ENCODE measurements at places on chromosomes 4 and X.
A peak's percentile ranks its signal among the peaks of the same experiment; 100 is the strongest.

DNA sequence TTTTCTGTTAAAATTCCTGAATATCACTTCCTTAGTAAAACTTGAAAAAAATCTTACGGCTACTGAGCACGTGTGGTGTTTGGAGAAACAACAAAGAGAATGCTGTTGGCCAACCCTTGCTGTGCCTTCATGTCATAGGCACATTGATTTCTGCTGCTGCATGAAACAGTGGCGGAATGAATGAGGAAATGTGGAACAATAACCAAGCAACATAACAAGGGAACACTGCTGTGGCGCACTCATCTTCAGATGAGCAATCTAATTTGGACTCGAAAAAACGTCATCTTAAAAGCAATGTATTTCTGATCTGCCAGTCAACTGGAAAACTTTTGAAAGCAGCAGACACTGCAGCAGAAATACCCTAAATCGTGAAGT lies 51.4 kb downstream of the PROM1 start:
- DNase-seq = no peak

DNA sequence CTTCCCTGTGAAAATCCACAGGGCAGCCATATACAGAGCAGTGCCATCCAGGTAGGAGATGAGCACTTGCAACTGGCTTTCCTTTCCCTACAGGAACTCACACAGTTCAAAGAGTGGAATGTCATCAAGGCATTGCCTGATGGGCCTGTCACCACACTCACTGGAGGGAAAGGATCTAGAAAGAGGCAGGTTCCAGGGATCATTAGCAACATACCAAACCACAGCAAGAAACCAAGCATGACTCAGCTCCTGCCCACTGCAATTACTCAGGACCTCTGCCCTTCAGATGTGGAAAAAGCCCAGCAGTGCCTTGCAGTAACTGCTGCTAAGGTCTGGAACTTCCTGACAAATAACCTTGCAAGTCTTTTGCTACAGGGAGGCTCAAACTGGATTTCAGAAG lies 101.2 kb downstream of the ZNF674 start:
- DNase-seq = no peak

DNA sequence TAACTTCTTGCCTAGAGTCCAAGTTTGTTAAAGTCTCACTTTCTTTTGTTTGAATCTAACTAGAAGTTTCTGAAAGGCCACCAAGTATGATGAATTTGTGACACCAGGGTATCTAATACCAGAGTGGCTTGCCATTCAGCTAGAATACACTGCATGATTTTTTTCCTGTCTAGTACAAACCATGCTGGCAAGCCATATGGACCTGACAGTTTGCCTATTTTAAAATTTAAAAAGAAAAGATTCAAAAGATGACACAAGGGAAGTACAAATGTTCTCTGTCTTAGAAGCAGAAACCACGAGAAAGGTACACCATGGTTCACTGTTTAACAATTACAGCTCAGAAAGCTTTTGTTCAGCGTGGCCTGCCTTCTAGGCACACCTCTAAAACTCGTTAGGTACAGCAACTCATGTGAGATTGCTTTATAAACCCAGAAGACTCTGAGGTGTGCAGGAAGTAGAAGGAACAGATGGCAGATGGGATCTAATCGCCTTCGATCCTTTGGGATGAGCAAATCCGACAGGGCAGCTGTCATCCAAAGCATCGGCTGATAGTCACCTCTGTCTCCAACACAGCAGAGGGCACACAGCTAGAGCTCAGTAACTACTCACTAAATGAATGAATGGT lies 35.4 kb upstream of the CENPU start:
- no peak for DNase-seq

GRCh38 chr4:5082376-5082775 lies 31.1 kb downstream of the STK32B start:
- no peak for DNase-seq

DNA sequence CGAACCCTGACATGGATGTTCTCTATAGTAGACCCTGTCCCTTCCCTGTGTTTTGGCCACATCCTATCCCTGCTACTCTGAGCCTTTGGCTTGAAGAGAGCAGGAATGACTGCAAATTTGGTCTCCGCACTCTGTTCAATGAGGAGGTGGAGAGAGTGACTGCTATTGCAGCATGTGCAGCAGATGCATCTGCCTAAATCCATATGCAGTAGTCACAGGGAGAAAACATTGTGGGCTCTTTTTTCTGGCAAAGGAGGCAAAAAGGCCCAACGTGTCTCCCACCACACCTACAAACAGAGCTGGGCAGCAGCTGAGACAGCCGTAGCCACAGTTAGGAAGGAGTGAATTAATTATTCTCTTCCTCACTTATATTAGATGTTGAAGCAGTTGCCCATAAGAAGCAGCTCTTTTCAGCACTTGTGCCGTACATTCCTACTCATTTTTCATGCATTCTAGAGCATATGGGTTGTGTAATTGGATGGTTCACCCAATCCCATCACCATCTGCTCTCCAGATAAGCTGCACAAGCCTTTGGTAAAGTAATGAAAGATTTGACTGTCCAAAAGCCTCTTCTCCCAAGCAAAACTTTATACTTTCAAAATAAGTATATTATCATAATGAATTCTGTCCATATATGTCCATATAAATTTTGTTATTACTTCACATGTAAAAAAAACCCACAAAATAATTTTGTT lies 147.9 kb upstream of the FAM47A start:
- no peak for DNase-seq

DNA sequence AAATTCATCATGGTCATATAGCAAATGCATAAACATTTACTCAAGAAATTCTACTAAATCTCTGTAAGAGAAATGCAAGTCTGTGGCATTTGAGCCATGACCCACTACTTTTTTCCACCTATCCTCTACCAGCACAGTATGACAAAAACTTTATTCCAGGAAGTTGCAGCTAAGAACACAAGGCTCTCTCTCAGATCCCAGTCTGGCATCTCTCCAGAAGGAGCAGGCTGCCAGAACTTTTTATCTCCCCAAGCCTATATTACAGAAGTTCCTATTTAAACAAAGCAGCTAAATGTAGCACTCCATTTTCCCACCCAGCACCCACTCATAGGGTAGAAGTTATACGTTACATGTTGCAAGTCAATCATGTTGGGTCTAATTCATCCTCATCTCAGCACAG lies 49.3 kb upstream of the EPGN start:
- DNase-seq = peak; percentile 3

DNA sequence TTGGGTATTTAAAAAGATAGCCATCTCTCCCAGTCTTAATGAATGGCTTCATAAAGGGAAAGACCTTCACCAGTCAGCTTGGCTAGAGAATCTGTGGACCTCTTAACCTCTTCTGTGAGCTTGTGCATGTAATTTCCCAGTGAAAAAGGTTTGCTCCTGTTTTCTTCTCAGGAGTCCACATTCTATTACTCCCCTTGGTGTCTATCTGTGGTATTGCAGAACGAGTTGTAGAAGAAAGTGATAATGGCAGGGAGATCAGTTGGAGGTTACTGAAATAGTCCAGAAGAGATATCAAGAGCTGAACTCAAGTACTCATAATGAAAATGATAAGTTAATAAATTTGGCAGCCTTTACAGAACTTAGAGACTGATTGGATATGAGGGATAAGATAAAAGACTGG lies 16.5 kb upstream of the VAMP7 start:
- DNase-seq = no peak

- DNase-seq = no peak
Observed at GRCh38 chr4:24768604-24769003, 26.8 kb upstream of the SOD3 start.

GRCh38 chr4:109355835-109356234 lies 53.4 kb upstream of the COL25A1 start:
- DNase-seq = no peak

- no peak for DNase-seq
Observed at GRCh38 chr4:99323756-99324155, 2.6 kb upstream of the ADH1B start.

DNA sequence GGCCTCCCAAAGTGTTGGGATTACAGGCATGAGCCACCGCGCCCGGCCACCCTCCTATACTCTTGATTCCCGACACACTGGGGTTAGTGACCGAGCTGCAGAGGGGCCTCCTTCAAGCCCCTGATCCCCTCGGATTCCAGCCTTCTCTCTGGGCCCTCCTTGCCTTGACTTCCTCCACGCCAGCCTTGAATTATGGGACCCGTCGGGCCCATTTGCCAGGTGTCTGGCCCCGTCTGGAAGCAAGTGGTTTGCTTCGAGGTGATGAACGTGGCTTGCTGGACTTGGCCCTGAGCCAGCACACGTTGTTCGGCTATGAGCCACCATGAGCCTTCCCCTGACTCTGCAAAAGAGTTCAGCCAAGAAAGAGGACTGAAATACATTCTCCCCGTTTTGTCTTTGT lies 37.4 kb upstream of the GRPEL1 start:
- no peak for DNase-seq

DNA sequence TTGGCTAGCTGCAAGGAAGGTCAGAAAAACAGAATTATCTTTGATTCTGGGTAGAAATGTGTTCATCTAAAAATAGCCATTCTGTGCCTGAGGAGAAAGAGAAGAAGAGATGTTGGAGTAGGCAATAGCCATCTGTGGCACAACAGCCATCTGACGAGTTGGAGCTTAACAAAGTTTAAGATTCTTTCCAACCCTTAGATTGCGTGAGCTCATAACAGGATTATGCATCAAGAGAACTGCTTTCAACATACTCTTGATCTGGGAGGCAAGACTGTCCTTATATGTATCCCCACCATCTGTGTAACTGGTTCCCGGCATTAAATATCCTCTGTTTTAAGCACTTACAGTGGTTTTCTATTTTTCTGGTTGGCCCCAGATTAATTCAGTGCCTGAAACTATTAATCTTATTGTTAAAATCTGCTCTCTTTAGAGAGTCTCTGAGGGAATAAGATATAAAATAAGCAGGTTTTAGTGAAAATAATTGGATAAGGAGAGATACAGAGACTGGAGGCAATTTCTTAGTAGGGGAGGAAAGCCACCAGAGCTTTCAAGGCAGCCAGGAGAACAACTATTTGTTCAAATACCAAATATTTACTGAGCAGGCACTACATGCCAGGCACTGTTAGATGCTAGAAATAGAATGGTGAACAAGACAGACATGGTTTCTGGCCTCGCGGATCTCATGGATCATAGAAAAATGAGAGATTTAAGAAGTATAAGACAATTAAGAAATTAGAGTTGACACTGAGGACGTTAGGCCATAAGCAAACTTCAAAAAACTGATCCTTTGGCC lies 398.0 kb downstream of the SMARCA1 start:
- no peak for DNase-seq

GRCh38 chrX:115892787-115893671 lies 277.5 kb upstream of the AGTR2 start:
- peak; percentile 67 for DNase-seq

- DNase-seq = no peak
Observed at GRCh38 chr4:165404080-165404479, 25.3 kb downstream of the CPE start.

- DNase-seq = no peak
Observed at GRCh38 chr4:178264001-178264400, 821.8 kb upstream of the AGA start.

GRCh38 chr4:54061067-54061466 lies 3.3 kb downstream of the CHIC2 start:
- no peak for DNase-seq

DNA sequence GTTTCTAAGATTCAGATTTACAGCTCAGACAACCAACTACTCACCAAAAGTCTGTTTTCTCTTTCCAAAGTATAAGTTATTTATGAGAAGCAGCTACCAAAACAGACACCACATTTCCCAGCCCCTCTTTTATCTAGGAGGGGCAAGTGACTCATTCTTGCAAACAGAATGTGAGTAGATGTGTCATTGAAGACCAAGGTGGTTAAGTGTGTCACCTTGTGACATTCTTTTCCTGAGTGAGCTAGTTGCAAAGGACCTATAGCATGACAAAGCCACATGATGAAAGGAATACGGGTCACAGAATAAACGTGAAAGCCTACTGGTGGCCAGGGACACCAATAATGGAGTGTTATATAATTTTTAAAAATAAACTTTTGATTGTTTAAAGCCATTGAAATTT lies 50.0 kb downstream of the SLC7A11 start:
- no peak for DNase-seq

DNA sequence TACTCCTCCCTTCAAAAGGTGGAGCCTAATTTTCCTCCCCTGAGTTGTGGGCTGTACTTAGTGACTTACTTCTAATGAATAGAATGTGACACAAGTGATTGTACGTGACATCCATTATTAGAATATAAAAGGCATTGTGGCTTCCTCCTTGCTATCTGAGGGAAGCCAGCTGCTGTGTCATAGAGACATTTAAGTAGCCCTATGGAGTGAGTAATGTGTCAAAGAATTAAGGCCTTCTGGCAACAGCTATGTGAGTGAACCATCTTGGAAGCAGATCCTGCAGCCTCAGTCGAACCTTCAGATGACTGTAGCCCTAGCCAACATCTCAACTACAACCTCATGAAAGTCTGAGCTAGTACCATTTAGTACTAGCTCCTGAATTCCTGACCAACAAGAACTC lies 76.1 kb downstream of the BCOR start:
- DNase-seq = no peak

DNA sequence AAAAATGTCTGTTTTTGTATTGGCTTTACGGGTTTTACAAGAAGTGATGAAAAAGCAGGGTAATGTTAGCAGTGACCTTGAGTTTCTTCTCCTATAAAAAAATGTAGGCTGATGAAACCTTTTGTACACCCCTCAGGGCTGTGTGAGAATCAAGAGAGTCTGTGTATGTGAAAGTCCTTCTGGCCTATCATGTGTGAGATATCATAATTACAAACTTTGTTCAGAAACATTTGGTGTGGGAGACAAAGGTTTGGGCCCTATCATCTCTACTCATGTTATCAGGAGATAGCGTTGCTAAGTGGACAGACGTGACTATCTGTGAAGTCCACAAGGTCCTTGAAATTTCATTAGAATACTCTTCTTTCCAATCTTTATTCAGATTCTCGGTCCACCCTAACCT lies 170.6 kb upstream of the HAND2 start:
- no peak for DNase-seq

GRCh38 chr4:48300004-48300403 lies 30.4 kb upstream of the TEC start:
- no peak for DNase-seq

DNA sequence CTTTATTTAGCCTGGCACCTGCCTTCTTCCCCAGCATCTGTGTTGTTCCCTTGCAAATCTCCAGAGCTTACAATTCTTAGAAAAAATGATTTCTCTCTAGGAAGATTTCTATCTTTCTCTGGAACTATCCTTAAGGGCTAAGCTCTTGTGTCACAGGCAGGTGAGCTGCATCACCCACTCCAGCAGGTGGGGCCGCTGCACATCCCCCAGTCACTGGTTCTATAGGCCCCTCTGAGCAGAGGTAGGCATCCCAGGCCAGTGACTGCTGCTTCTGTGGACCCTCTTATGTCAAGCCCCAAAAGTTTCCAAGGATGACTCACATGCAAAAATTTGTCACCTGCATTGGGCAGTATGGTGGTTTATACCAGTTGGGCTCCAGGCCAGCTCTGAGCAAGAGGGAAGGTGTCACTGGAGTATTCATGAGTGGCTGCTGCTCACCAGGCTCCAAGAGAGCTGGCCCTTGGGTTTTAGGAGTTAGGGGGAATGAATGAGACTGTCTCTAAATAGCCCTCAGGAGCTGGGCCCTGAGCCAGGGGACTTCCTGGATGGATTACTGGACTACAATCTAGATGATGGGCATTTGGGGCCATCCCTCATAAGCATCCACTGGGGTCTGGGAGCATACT lies 208.1 kb upstream of the EOLA2 start:
- no peak for DNase-seq

Data from amygdala (tissue), 56 donors.